RWPE1 (cell line): ENCODE measurements at places on chromosomes 3 and 15.

GRCh38 chr3:161347726-161348125 lies 23.6 kb downstream of the SPTSSB start:
- DNase-seq, result no peak

DNA sequence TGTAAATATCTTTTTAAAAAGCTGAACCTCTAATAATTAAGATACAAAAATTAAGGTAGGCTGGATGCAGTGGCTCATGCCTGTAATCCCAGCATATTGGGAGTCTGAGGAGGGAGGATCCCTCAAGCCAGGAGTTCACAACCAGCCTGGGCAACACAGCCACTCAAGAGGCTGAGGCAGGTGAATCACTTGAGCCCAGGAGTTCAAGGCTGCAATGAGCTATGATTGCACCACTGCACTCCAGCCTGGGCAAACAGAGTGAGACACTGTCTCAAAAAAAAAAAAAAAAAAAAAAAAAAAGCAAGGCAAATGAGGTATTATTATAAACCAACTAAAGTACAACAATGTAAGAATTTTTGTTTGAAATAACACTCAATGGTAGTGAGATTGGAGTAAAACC lies 47.6 kb downstream of the EFHB start:
- no peak for DNase-seq

DNA sequence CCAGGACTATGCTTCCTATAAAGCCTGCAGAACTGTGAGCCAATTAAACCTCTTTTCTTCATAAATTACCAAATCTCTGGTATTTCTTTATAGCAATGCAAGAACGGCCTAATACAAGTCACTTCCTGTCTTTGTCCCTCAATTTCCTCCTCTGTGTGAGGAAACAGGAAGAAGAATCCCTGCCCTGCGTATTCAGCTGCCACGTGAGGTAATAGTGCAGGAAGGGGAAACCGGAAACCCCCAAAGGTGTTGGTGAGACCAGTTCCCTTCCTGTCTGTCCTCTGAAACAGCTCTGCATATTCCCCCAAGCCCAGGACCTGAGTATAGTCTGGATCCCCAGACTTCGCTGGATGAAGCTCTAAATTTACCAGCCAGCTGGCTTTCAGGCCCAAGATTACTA lies 18.1 kb upstream of the PTPN23 start:
- DNase-seq, result no peak

- DNase-seq, result no peak
These were observed 102.0 kb upstream of the SGO1 start for GRCh38 chr3:20288050-20288449.

DNA sequence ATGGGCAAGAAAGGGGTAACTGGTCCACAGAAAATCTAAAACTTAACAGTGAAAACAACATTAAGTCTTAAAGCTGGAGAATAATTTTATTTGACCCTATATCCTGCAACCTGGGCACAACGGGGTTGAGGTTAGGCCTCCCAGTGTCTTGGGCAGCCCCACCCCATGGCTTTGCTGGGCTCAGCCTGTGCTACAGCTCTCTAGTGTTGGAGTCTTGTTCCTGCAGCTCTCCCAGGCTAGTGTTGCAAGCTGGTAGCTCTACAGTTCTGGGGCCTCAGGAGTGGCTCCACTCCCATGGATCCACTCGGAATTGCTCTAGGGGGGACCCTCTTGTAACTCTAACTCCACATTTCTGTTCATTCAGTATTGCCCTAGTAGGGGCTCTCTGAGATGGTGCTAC lies 24.9 kb upstream of the GNB4 start:
- DNase-seq, result no peak

DNA sequence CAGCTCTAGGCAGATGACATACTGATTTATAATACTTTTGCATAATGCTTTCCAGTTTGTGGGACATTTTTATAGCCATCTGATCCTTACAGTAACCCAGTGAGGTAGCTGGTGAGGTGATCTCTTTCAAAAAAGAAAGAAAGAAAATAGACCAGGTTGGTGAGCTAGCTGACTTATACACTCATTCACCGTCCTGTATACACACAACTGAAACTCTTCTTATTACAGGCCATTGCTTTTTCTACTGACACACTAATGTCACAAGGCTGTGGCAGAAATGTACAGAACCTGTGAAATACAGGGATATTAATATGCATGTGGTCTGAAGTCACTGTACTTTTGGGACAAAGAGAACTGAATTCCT lies 150.2 kb upstream of the BHLHE40 start:
- DNase-seq, result no peak

DNA sequence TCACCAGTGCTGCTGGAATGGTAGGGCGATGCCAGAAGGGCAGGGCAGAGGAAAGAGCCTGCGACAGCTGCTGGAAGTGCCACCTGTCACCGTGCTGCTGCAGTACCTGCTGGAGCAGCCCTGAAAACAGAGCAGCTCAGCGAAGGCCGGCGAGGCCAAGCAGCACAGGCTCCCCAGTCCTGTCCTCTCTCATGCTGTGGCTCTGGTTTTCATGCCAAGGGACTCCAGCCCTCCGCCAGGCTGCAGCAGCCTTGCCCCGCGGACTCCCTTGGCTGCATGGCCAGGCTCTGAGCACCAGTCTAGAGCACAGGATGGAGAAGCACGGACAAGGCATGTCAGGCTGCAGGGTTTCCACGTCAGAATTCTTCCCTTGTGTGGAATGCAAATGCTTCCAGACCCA lies 43.9 kb downstream of the ADCY5 start:
- DNase-seq, result no peak

DNA sequence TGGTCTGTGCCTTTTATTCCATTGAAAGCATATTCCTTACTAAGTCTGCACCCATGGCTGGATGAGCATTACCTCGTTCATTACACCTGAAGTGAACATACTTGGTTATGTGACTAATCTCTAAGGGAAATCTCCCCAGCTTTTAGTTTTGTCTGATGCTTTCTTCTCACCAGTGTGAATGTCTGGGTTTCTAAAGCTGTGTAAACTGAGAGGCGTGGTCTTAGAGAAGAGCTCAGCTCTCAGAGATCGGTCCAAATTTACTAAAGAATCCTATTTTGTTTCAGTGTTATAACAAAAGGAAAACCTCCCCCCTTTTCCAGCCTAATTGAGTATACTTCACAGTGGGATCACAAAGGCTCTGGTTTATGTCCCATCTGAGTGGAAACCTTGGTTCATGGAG lies 352.3 kb downstream of the PTPRG start:
- DNase-seq, result no peak

DNA sequence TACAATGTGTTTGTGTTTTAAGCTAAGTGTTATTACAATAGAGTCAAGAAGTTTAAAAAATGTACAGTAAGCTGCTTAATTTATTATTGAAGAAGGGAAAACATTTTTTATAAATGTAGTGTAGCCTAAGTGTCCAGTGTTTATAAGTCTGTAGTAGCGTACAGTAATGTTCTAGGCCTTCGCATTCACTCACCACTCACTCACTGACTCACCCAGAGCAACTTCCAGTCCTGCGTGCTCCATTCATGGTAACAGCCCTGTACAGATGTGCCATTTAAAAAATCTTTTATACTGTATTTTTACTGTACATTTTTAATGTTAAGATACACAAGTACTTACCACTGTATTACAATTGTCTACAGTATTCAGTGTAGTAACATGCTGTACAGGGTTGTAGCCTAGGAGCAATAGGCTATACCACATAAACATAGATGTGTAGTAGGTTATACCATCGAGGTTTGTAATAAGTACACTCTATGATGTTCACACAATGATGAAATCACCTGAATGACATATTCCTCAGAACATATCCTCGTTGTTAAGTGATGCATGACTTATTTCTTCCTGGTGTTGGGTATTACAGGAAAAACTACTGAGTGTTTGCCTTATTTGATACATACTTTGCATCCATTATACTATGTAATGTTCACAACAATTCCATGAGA lies 156.6 kb upstream of the NUDT16 start:
- DNase-seq, result no peak
